ENCODE measurements at places on chromosomes 11 and 22.

DNA sequence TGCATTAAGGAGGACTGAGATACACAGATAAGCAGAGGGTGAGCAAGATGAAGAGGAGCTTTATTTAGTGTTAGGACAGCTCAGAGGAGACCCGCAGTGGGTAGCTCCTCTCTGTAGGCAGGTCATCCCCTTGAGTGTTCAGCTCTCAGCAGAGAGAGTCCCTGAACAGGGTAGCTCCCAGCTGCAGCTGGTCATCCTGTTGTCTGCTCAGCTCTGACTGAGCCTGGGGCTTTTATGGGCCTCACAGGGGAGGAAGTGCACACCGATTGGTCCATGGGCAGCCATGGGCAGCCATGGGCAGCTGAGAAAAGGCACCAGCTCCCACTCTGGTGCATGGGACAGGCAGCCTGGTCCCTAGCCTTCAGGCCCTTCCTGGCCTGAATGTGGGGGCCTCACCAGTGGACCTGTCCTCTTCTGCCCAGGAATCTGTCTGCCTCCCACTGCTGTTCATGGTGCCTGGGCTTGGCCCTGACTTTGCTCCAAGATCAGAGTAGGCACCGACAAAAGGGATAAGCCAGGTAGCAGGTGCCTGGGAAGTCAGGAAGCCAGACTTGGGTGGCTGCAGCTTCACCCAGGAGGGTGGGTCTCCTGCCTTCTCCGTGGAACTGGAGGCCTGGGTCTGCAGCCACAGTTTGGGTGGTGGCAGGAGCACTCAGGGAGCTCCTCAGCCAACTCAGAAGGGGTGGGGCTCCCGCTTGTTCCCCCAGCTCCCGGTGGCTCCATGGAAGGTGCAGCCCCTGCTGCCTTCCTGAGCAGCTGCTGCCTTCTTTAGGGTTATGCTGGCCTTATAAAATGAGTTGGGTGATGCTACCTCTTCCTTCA is 54.7 kb downstream of the MYEOV start:
- DNase-seq, result no peak

- no peak for DNase-seq
Observed at GRCh38 chr11:2789331-2789730, 89.5 kb upstream of the KCNQ1OT1 start.

DNA sequence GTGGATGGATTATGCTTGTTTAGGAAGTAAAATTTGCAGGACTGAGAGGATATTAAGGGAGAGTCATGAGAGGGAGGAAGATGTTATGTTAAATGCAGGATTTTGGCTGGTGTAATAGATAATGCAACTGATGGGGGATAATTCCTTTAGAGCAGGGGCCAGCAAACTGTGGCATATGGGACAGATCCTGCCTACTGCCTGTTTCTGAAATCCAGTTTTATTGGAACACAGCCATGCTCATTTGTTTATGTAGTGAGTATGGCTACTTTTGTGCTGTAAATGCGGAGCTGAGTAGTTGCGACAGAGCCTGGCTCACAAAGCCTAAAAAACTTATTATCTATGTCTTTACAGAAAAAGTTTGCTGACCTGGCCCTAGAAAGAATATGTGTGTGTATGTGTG is 66.6 kb upstream of the MPPED2 start:
- no peak for DNase-seq

DNA sequence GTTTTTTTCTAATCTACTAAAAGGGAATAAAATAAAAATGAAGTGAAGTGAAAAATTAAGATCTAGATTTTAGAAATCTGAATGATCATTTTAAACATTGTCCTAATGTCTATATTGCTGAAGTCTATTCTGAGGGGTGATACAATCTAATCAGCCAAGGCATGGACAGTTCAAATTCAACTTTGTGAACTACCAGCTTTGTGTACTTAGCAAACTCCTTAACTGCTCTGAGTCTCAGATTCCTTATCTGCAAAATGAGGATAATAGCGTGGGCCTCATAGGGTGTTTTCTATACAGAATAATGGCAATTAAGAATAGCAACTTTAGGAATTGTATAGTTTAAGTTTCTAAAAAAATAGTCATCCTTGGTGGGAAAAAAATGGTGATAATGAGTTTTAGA is 31.4 kb downstream of the FAR1 start:
- no peak for DNase-seq

DNA sequence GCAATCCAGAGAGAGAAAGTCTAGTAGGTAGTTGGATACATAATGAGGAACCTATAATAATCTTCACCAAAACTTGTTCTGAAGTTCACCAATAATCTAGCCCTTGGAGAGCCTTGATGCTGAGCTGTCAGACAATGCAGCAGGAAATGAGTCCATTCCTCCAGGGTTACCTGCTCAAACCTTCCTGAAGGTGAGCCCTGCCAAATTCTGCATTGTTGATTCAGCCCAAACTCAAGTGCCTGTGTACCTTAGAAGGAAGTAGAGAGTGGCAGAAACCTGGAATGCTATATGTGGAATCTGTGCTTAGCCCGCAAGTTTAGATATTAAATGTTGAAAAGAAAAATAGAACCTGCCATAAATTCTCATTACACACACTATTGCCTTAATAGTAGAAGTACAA is 77.4 kb upstream of the SPON1 start:
- no peak for DNase-seq

- no peak for DNase-seq
Observed at GRCh38 chr11:86117712-86118063, 48.8 kb upstream of the PICALM start.

DNA sequence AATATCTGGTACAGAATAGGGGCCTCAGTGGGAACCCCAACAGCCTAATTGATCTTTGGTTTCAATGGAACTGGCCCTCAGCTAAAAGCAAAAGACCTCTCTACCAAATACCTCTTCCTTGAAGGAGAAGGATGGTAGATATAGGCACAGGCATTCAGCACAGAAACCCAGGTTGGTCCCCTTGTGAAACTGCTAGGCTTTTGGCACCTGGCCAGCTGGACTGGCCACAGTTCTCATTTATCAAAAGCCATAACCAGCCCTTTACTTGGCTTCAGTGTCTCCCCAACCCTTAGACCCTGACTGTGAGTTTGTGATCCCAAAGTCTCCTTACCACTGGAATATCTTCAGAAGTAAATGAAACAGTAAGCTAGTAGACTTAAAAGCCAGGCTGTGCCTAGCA is 152.9 kb downstream of the TENM4 start:
- no peak for DNase-seq

DNA sequence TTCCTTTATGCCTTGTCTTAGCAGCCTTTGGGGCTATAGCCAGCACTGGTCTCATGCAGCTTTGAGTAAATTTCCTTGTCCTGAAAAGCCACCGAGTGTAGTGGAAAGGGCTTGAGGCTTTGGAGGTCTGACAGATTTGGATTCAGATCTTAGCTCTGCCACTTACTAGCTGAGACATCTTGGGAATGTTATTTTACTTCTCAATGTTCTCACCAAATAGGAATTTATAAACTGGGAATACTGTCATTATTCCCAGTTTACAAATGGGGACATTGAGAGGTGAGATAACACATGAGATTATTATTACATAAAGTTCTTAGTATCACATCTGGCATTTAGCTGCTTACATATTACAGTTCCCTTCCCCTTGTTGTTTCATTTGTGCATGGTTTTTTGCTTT is 95.5 kb downstream of the COMMD9 start:
- no peak for DNase-seq

- DNase-seq, result no peak
Observed at GRCh38 chr11:132490978-132491377, 1041.3 kb downstream of the OPCML start.

GRCh38 chr11:47108214-47108613 is 68.5 kb downstream of the ARFGAP2 start:
- no peak for DNase-seq

- DNase-seq, result peak; percentile 55
Observed at GRCh38 chr11:131537748-131538147, 167.3 kb downstream of the NTM start.

DNA sequence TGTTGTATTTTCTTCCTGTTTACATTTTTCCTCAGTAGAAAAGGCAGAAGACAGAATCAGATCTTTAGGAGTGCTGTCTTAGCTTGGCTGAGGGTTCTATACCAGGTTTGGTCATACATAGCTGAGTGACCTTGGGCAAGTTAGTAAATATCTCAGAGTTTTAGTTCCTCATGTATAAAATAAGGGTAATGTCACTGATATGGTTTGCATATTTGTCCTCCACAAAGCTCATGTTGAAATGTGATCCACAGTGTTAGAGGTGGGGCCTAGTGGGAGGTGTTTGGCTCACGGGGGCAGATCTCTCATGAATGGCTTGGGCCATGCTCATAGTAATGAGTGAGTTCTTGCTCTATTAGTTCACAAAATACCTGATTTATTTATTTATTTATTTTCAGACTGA is 7.5 kb upstream of the HTR3A start:
- no peak for DNase-seq

GRCh38 chr11:130859886-130860285 is 56.4 kb downstream of the SNX19 start:
- no peak for DNase-seq

GRCh38 chr22:41314821-41315220 is 13.5 kb downstream of the ZC3H7B start:
- no peak for DNase-seq

- no peak for DNase-seq
Observed at GRCh38 chr11:46837860-46838259, 8.2 kb downstream of the CKAP5 start.

GRCh38 chr11:98740321-98740720 is 280.4 kb upstream of the CNTN5 start:
- DNase-seq, result no peak

GRCh38 chr22:44116755-44117684 is 63.7 kb upstream of the PARVG start:
- DNase-seq, result no peak

DNA sequence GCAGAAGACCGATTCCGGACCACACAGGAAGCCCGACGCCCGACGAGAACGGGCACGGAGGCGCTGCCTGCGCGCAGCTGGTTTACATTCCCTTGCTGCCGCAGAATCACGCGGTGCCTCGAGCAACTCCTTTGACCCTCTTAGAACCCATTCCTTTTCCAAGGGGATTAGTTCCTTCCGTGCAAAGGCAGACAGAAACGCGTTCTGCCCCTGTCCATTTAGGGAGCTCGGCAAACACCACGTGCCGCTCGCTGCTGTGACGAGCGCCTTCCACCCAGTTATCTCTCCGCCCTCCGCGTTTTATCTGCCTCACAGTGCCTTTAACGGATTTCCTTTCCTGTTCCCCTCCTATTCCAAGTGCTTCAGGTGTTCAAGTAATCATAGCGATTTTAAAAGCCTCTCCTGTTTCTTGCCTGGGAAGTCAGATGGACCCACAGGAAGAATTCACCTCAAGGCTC is 24.1 kb upstream of the MICAL3 start:
- peak; percentile 44 for DNase-seq
